ENCODE measurements at places on chromosomes 1 and 21.

GRCh38 chr1:85313888-85314696 is 37.7 kb upstream of the BCL10 start:
- no peak for DNase-seq

- DNase-seq, result no peak
These were observed 162.9 kb upstream of the GJB5 start for GRCh38 chr1:34591751-34592629.

DNA sequence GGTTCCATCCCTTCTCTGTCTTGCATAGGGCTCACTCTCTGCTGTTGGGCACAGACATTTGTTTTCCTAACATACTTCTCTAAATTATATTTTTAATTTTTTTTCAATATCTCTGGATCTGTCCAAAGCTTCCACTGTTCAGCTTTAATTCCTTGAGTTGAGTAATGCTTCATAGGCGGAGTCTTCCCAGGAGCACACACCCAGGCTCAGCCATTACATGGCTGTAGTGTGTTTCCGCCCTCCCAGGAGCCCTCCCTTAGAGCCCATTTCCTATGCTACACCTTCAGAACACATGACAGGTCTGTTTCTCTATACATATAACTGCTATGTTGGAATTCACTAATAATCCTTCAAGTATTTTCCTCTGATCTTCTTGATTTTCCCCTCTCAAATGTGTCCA is 297.4 kb downstream of the PBX1 start:
- no peak for DNase-seq

DNA sequence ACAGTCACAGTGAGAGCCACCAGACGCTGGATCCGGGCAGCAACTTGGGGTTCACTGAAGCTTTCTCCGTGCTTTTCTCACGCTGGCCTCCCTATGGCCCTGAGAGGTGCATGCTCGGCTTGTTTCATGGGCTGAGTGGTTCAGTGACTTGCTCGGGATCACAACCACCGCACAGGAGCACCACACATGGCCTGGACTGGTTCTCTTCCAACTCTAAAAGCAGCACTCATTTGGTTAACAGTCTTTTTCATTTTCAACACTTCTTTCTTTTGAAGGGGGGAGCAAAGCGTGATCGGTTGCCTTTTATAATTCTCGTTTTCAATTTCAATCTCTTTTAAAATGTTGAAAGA is 26.2 kb downstream of the UBIAD1 start:
- no peak for DNase-seq

GRCh38 chr1:6842301-6842700 is 57.0 kb downstream of the CAMTA1 start:
- no peak for DNase-seq

DNA sequence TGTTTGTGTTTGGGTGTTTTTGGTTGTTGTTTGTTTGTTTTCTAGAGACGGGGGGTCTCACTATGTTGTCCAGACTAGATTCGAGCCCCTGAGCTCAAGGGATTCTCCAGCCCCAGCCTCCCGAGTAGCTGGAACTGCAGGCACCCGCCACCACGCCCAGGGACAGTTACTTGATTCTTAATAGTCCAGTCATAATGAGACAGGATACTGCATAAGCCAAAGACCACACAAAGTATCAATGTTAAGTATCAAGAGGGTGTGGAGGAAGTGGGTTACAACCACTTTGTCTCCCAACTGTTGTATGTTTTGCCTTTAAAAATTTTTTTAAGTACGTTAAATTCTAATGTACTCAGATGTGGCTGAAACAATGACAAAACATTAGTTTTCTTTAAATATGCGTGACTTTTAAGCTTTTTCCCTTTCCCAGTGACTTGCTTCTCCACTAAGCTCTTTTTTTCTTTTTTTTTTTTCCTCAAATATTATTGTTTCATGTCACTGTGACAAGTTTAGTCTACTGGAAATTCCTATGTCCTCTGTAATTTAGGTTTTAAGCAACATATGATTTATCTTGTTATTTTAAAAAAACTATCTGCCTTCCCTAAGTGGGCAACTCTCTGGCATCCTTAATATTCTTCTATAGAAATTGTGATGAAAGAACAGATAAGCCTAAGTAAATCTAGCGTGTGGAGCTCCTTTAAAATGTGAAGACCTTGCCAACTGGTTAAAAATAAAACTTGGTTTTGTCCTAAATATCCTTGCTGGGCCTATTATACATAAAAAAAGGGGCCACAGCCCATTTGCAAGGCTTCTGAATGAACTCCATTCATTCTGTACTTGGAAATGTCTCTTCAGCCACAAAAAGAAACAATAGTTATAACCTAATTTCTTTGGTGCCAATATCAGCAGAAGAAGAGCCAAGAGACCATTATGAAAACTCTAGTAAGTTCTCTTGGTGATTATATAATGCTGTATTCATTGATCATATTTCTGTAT is 56.2 kb upstream of the DPH5 start:
- DNase-seq, result no peak

- DNase-seq, result no peak
These were observed 144.2 kb downstream of the HIVEP3 start for GRCh38 chr1:41774471-41774990.

DNA sequence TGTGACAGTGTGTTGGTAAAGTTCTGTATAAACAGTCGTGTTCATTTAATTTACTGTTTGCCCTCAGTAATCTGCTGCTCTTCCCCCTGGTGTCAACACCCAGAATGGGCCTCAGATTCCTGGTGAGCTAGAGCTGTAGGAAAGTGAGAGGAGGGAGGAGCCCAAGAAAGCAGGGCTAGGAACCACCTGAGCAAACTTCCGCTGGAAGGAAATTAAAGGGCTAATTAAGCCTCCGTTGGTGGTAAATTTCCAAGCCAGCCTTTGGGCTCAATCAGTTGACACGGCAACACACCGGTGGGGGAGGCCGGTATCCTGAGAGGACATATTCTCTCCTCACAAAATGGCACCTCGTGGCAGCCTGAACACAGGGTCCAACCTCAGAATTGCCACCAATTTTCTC is 32.9 kb downstream of the RAB3B start:
- no peak for DNase-seq

DNA sequence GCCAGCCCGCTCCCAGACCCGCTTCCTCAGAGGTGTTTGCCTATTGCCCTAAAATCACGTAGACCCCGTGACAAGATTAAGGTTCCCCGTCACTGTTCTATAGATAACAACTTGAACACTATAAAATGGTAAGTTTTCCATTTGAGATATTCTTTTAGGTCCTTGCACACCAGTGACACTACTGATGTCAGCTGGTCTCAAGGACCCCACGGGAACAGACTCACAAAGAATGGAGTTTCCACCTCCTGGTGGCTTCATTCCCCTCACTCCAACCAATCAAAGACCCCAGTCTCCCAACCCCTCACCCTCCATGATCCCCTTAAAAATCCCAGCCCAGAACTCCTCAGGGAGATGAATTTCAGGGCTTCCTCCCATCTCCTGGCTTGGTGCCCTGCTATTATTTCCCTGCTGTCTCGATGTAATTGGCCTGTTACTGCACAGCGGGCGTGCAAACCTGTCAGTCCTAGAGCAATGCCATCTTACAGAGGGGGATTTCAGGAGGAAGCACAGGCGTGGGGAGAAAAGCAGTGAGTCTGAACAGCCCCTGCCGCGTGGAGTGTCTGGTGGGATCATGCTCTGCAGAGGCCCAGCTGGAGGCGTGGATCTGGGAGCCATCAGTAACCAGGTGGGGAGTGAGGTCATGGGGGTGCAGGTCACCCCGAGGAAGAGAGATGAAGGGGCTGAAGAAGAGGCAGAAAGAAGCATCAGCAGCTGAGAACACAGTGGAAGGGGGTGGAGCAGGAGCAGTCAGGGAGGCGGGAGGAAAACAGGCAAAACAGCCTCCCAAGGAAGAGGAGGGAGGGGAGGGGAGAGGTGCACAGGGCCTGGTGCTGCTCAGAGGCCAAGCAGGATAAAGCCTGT is 35.1 kb upstream of the LBR start:
- peak; percentile 96 for DNase-seq

DNA sequence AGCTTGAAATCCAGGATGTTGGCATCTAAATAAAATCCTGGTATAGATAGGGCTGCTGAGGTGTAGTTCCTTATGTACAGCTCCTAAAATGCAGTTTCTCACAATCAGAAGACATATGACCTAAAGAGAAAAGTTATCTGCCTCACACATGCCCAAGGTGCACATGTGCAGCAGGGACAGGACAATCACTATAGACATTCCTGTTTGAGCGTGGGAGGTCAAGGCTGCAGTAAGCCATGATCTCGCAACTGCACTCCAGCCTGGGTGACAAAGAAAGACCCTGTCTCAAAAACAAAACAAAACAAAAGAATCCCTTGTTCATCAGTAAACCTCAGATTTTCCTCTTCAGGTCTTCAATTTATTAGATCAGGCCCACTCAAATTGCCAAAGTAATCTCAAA is 66.1 kb downstream of the SPATA6 start:
- no peak for DNase-seq

DNA sequence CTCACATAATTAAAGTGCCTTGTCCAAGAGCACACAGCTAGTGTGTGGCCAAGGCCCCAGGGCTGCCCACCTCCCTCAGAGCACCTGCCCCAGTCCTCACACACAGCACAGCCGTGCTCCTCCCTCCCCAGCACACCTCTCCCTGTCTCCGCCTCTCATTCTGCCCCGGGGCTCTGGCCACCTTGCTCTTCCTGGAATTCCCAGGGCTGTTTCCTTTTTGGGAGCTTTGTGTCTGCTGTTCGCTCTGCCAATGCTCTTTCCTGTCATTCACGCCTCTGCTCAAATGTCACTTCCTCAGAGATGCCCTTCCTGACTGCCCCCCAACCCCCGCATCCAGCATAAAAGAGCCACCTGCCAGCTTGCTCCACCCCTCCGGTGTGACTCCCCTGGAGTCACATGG is 13.3 kb downstream of the SLC6A17 start:
- no peak for DNase-seq

- no peak for DNase-seq
These were observed 35.5 kb downstream of the EPHA2 start for GRCh38 chr1:16120407-16120806.

DNA sequence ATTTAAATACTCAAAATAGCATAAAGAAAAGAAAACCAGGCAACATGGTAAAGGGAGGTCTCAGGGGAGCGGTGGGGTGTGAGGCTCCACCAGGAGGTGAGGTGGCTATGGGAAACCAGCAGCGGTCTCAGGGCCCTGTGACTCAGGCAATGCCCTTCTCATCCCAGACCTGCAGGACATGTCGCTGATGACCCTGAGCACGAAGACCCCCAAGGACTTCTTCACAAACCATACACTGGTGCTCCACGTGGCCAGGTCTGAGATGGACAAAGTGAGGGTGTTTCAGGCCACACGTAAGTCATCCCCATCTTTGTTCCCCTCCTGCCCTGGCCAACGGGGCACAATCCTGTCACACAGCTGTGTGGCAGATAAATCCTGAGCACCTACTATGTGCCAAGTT is 31.5 kb downstream of the PADI4 start:
- no peak for DNase-seq

DNA sequence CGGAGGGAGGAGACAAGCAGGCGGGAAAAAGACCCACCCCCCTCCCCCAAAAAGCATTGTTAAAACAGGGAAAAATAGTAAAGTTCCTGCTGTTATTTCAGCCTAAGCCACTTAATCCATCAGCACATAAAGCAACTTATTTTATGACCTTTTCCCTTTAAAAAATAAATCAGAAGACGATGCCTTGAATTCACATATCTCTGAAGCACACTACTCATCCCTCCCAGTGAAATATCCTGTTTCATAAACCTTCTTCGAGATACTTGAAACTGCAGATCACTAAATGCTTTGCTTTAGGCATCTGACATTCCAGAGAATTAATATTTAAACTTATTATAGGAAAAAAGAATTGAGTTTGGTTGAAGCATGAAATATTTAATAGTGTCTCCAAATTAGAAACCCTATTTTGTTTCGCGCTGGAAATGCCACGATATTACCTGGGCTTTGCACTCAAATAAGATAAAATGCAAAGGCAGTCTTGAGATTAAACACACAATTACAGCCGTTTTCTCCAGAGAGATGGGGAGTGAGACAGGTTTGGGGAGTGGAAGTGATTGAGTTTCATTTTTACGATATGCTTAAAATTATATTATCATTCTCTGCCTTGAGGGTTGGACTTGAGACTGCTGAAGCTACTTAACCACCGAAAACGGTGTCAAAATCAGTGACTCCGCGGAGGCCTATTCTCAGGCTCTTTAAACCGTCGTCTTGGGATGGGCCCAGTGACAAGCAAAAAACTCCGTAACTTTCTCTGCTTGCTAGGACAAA is 9.3 kb downstream of the GLIS1 start:
- DNase-seq, result no peak

- DNase-seq, result no peak
These were observed 11.6 kb downstream of the ARHGEF2 start for GRCh38 chr1:155966750-155967149.

DNA sequence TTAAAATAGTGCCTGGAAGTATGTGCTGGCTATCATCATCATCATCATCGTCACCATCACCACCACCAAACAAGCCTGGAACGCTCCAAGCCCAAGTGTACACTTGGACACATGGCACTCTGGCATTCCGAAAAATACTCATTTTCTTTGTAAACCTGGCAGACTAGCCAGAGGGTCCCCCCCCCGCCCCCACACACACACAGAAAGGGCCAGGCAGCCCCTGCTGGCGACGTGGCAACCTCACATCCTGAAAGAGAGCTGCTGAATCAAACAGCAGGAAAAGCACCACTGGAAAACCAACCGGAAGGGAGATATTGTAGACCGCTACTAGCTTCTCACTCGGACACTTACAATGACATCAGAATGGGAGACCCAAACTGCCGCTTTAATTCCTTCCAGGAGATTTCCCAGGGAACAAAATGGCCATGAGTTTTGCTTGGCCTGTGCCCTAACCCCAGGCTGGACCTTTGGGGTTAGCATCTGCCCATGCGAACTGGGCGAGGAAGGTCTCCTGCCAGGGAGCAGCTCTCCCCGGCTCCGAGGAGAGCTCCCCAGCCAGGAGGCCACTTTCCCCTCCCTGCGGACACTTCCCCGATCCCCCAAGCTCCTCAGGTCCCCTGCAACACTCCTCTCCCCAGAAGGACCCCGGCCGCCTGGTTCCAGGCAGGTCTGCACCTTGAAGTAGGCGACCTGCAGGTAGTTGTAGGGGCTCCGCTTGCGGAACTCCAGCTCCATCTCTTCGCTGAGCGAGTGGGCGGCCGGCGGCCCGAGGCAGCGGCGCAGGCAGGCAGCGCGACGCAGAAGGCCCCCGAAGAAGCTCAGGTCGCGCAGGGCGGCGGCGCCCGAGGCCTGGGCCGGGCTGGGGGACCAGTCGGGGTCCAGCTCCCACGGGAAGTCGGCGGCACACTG is 742 bp downstream of the P3H1 start:
- peak; percentile 51 for DNase-seq
